Nephron progenitor cell (in vitro differentiated cells): ENCODE measurements at places on chromosomes 2 and 18.

DNA sequence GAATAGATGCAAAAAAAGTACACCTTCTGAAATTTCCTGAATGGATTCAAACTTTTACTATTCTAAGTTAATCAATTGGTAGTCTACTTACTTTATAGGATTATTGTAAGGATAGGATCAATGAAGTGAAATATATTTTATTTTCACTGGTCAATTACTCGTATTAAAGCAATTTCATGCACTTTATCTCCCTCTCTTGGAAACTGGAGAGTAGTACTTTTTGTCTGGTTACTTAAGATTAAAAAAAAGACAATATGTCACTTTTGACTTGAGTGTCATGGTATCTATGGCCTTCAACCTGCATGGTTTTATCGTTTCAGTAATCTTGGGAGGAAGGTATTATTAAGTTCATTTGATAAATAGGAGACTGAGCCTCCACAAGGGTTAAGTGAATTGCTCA lies 1.0 kb upstream of the KYNU start:
- DNase-seq = no peak

GRCh38 chr2:152466980-152467676 lies 132.2 kb downstream of the FMNL2 start:
- no peak for DNase-seq

- DNase-seq = no peak
Measured at GRCh38 chr18:12393998-12394397, 13.7 kb upstream of the PRELID3A start.

- no peak for DNase-seq
Measured at GRCh38 chr2:4765787-4766530, 926.2 kb upstream of the SOX11 start.

DNA sequence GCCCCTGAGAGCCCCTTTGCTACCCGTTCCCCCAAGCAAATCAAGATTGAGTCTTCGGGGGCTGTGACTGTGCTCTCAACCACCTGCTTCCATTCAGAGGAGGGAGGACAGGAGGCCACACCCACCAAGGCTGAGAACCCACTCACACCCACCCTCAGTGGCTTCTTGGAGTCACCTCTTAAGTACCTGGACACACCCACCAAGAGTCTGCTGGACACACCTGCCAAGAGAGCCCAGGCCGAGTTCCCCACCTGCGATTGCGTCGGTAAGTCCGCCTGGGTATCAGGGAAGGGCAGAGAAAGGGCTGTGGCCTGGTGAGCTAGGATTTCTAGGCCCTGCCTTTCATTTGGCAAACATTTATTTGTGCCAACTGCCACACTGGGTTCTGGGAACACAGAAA lies 63.4 kb downstream of the TET3 start:
- DNase-seq = no peak

DNA sequence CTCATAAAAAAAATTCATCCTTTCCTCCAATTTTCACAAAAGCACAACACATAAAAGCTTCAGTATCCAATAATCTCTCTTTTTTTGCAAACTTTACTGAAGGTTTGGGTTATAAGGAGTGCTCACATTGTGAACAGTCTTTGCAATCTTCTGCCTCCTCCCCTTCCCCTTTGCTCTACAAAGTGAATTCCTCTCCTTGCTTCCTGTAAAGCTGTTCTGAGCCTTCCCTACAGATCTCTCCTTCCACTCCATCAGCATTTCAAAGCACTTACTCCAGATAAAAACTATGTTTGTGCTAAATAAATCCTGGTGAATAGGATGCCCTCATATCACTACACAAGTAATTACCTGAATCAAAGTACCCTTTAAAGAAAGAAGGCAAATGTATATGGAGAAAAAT lies 4.6 kb upstream of the PDK1 start:
- no peak for DNase-seq
